ENCODE measurements at places on chromosomes 6 and 20. TPM values are rescaled to one million over a fixed set of nuclear protein-coding genes. Genes with fewer than 3 reads are reported as not detected.

The MYT1 gene
- total RNA-seq: not detected

The WFDC5 gene
- not detected for total RNA-seq

The RNF8 gene
- total RNA-seq: 28.0 TPM

The MAP3K5 gene
- total RNA-seq: 34.8 TPM

The SYTL3 gene
- total RNA-seq: 1.3 TPM

The ZNF165 gene
- 0.33 TPM for total RNA-seq

The RAB23 gene
- total RNA-seq: 16.8 TPM

The FANCE gene
- 8.9 TPM for total RNA-seq

The WFDC12 gene
- not detected for total RNA-seq

The CST8 gene
- not detected for total RNA-seq

The LAMA2 gene
- 1.8 TPM for total RNA-seq

All from pulmonary artery endothelial cell (primary cell).